Right renal cortex interstitium (tissue), 3 donors: ENCODE measurements at places on chromosomes 1 and 21.

DNA sequence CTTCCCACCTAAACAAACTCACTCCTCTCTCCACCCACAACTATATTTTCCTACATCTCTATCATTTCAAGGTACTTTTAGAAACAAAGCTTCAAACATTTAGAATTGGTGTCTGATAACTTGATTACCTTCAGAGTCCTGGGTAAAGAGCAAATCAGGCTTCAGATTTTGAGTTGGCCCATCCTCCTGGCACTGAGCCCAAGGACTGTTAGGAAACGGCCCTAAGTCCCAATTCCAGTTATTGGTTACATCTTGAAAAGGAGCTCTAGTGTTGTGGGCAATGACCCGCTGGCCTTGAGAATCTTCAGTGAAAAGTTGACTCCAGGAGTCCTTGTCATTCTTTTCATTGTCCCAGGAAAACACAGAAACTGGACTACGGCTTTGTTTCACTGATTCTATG, 15.1 kb downstream of the MTFR1L start:
- DNase-seq, result no peak

- no peak for DNase-seq
Measured at GRCh38 chr1:47469910-47470309, 32.1 kb downstream of the FOXD2 start.

DNA sequence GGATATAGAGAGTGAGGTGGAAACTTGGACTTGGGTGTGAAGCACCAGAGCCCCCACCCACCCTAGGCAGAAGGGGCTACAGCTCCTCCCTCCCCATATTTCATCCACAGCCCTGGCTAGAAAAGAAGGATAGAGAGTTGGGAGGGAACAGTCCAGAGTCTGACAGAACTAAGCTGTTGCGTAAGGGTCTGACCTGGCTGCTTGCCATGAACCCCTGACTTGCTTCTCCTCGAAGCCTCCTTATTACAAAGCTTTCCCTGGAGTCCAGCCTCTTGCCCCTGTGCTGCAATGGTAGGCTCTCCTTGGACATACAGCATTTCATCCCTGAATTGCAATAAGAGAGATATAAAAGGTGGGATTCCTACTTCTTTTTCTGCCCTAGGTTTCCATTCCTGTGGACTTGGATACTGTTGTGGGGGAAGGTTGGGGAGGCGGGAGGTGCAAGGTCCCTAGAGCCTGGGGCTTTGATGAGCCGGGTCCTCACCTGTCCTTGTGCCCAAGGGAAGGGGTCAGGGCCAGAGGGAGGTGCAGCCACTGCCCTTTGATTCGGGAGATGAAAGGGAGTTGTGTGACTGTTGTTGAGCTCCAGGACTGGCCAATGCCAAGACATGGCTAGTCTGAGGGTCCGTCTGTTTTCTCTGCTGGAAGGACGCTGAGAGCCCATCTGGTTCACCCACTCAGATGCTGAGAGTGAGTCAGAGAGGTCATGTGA, 2.7 kb downstream of the RHBG start:
- no peak for DNase-seq

DNA sequence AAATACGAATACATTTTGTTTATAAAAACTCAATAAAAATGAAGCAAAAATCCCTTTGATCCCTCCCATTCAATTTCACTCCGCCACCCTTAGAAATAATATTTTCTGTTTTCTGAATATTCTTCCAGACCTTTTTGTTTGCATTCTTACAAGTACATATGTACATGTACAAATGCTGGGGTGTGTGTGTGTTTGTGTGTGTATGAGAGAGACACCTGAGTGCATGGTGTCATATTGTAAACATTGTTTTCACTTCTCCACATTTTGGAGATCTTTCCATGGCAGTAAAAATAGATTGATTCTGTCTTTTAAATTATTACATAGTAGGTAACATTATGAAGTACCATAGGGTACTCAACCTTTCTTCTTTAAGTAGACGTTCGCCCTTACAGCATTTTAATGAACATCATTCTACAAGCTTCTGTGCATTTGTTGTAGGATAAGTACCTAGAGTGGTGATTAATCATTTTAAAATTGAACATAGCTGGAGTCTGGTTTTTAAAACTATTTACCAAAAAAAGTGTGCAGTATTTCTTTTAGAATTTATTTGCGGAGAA, 1.3 kb upstream of the MPC2 start:
- no peak for DNase-seq

- DNase-seq, result no peak
Measured at GRCh38 chr1:159282118-159282517, 20.0 kb upstream of the FCER1A start.

DNA sequence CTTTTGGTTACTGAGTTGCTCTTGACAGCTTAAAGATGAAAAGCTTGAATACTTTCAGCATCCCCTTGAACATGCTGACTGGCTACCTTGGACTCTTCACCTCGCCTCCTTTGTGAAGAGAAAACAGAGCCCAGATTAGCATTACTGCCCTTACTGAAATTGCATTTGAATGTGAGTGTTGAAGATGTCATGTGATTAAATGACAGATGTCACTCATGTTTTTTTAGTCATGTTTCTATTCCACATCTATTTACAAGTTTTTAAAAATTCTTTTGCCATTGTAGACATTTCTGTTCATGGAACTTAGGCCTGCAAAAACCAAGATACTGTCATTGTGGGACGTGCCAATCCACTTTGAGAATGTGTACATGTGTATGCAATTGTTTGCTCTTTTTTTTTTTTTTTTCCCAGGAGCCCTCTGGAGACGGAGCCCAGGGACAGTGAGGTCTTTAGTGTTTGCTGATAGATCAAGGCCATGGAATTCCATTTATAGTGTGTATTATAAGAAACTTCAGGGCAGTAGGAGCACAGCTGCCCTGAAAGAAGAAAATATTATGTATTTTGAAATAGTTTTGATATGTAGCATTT, 25.7 kb upstream of the IVNS1ABP start:
- DNase-seq, result no peak

DNA sequence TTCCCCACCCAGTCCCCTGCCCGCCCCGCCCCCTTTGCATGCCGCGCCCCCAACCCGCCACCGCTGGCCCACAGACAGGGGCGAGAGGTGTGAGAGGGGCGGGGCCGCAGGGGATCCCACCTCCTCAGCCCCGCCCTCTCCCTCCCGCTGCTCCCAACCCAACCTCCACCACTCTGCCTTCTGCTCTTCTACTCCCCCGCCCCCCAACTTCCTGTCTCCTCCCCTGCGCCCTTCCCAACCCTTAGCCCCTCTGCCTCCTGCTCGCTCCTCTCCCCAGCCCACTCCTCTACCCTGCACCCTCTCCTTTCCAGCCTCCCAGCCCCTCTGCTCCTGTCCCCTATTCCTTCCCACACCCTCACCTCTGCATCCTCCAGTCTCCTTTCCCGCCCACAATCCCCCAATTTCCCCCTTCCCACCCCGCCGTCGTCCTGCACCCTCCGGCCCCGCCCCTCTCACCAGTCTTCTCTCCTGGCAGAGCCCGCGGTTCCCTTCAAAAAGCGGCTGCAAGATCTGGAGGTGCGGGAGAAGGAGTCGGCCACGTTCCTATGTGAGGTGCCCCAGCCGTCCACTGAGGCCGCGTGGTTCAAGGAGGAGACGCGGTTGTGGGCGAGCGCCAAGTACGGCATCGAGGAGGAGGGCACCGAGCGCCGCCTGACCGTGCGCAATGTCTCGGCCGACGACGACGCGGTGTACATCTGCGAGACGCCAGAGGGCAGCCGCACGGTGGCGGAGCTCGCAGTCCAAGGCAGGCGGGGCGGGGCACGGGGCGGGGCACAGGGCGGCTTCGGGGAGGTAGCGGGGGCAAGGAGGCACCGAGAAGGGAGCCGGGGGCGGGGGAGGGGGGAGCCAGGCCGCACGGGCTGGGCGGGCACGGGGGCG, 5.4 kb downstream of the OBSCN start:
- peak; percentile 74 for DNase-seq

DNA sequence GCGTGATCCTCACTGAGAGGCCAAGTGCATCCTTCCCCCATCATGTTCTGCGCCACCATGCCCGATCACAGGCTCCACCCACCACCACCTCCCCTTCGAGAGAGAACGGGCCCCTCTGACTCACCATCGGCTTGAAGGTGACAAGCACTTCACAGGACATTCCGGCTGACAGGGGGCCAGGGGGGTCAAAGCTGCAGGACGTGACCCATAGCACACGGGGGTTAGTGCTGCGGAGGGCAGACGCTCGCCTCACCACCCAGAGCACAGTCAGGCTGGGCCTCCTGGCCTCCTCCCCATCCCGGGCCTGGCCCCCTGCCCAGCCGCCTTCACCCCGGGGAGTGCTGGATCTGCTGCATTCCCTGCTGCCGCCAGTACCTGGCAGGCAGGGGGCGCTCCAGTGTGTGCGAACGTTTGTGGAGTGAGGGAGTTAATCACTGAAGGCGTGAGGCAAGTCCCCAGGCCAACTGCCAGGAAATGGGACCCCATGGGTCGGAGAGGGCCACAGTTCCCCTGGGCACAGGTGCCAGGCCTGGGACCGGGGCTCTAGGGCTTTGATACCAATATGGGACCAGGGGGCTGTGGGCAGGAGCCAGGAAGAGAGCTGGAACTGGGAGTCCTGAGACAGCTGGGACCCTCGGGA, 40.9 kb upstream of the TMEM52 start:
- DNase-seq, result peak; percentile 61

DNA sequence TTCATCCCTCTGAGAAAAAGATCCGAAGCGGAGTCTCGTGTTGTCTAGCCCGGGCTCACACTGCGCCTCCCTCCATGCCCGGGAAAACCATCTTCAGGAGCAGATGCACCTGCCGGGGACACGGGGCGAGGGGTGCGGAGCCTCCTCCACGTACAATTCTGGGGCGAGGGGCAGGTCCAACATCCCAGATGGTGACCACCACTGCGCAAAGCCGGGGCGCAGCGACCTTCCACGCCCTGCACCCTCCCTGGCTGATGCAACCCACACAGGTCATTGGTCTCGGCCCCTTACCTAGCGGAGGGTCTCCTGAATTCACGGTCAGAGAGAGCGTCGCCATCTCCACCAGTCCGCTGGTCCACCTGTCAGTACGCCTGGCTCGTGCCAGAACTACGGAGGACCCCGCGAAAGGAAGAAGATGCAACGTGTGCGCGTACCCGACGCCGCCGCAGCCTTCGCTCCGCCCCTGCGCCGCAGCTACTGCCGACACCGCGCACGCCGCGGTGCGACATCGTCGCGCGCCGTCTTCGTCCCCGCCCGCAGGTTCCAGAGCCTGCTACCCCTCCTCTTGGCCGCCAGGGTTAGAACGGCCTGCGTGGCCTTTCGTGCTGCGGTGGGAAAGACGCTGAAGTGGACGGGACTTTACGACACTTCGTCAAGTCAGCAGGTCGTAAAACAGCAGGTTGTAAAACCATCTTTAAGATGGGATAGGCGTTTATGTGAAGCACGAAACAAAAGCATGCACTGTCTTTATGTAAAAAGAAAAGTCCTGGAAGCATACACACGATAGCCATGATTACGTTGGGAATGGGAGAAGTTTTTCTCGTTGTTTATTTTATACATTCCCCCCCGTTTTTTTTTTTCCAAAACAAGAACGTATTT, at the start of gene EPRS1:
Gene EPRS1 (minus strand): TSS at position 454 of the 879 bp plus-strand sequence. CDS start 117 bp downstream, at position 337.
- DNase-seq, result peak; percentile 90

DNA sequence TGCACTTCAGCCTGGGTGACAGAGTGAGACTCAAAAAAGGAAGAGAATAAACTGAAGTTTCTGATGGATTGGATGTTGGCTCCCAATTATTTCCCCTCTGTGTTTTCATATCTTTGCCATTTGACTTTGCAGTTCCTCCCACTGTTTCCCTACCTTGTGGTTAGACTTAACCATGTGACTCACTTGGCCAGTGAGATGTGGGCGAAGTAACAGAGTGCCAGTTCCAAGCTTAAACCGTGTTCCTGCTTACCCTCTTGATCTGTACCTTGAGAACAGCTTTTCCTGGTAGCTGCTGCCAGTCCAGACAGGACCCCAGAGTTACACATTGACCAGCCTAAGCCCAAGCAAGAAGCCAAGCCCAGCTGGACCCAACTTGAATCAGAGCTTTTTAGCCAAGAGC, 323.4 kb downstream of the LTN1 start:
- DNase-seq, result no peak

DNA sequence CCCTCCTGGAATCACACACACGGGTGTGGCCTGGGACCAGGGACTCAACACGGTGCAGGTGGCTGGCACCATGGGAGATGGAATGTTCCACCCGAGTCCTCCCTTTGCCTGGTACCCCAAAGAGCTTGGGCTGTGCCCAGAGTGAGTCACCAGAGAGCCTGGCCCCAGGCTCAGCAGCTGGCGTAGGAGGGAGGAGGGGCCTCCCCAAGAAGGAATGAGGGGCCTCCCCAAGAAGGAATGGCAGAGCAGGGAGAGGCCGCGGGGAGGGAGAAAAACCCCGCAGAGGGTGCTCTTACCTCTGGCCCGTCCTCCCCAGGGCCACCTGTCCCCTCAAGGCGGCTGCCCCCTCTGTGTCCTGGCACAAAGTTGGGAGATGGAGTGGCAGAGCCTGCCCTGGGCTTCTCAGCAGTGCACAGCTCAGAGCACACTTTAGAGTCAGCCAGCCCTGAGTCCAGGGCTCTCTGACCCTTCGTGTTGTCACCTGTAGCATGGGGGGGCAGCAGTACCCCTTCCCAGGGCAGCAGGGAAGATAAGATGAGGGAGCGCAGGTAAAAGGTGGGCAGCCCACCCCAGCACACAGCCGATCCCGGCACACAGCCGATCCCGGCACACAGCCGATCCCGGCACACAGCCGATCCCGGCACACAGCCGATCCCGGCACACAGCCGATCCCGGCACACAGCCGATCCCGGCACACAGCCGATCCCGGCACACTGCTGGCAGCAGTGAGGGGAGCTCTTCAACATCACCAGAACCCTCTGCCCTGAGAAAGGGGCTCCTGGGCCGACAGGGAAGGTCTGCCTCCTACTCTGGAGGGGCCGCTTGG, 20.2 kb upstream of the KCNAB2 start:
- no peak for DNase-seq

DNA sequence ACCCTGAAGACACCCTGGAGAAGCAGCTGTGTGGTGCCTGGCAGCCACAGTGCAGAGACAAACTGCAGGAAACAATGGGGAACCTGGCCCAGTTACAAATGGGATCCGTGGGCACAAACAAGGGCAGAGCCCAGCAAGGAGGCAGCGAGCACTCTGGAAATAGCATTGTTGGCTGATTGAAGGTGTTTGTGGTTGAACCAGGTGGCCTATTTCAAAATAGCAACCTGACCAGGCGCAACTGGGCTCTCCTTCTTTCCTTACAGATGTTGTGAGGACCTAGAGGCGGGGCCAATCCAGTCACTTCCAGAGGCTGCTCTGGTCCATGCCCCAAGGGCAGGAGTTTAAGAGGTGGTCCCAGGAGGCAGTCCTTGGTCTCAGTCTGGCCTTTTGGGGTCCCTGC, 21.7 kb upstream of the ZBTB21 start:
- no peak for DNase-seq

GRCh38 chr1:244406337-244406736, 45.4 kb downstream of the ADSS2 start:
- no peak for DNase-seq

- no peak for DNase-seq
Measured at GRCh38 chr1:212838145-212838544, 9.3 kb downstream of the SPATA45 start.

GRCh38 chr21:30582870-30583269, 7.3 kb downstream of the KRTAP22-2 start:
- DNase-seq, result no peak

- no peak for DNase-seq
Measured at GRCh38 chr1:4634793-4635406, 19.5 kb upstream of the AJAP1 start.
